ENCODE measurements at places on chromosomes 3 and 15.

DNA sequence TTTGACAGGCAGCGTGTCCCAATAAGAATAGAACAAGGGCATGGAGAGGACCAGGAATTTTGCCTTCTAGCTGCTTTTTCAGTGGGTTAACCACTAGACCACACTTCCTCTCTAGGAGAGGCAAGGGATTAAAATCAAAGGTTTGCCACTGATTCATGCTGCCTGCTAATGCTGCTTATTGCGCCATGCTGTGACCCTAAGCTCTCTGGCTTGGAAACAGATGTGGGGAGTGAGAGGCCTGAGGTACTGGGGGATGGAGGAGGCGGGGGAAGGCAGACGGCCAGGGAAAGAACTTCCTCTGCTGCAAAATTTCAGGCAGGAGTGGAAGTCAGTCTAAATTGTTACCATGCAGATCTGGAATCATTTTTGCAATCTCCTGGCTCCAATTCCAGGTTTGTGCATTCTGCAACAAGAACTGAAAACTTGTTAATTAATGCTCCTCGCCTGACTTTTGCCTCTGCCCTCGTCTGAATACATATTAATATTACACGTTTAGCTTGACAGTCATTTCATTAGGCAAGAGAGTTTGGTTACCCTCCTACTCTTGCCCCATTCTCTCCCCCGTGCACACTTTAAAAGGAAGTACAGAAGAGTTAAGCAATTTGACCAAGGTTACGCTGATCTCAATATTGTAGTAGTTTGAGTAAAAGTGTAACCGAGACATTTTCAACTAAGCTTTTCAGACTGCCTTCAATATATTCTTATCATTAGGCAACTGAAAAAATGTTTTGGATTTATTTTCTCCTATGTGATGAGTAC is 121.7 kb upstream of the SPRED1 start:
- DNase-seq = no peak

DNA sequence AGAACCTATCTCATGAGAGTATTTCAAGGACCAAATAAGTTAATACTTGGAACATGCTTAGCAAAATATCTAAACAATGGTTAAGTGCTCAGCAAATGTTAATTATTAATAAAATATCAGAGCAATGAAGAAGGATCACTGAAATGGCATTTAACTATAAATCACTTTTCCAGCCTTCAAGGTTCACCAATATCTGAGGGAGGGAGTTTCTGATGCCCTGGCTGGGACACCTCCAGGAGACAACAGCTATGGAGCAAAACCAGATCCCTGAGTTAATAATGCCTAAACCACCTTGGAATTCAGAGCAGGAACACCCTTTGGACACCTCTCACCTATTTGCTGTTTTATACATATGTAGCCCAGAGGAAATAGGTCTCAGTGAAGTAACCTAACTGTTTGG is 6.4 kb upstream of the FAM174B start:
- no peak for DNase-seq

DNA sequence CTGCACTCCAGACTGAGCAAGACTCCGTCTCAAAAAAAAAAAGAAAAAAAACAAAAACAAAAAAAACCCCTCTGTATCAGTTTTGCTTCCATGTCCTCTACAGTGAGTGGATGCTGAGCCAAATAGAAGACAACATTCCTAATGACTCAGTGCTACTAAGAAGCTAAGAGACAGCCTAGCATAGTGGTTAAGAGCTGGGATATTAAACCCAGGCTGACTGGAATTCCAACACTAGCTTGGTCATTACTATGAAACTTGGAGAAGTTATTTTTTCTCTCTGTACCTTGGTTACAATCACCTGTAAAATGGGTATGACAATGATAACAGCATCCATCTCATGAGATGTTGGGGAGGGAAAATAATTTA is 60.9 kb upstream of the PYGO1 start:
- DNase-seq = no peak

- DNase-seq = no peak
Measured at GRCh38 chr3:172040981-172041963, 1.9 kb downstream of the FNDC3B start.

DNA sequence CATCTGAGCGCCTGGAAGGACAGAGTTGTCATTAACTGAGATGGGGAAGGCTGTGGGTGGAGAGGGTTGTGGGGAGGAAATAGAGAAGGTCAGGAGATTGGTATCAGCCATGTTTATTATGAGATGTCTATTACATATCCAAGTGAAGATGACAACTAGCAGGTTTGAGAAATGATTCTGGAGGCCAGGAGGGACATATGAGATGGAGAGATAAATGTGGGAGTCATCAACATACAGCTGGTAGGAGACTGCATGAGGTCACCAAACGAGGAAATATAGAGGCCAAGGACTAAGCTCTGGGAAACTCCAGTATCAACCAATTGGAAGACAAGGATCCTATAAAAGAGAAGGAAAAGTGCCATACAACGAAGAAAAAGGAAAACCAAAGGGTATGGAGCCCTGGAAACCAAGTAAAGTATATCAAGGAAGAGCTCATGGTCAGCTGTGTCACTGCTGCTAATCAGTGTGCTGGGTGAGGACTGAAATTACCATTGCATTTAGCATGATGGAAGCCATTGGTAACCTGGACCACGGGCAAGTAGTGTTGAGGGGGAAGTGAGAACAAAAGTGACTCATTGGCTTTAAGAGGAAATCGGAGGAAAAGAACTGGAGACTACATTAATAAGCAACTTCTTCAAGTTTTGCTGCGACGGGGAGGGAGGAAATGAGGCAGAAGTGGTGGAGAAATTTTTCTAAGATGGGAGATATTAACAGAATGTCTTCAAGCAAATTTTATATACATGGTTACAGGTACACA is 14.0 kb upstream of the UACA start:
- DNase-seq = no peak

DNA sequence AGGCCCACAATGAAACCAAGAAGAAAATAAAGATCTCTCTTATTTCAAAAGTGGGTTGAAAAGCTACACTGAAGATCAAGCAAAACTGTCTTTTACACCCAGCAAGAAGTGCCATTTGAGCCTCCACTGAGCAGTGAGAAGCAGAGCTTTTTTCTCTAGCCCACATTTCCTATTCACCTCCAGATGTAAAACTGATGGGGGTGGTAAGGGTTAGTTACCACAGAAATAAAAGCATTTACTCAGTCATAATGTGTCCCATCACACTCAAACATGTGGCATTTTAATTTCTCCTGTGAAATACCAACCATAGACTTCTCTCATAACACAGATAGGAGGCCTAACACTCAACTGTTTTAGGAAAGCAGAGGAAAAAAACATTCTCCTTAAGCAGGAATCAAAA is 21.0 kb downstream of the IFT57 start:
- DNase-seq = no peak

- DNase-seq = no peak
Measured at GRCh38 chr3:170469151-170470062, 50.7 kb downstream of the CLDN11 start.

GRCh38 chr3:39000008-39000450 is 51.7 kb downstream of the SCN11A start:
- no peak for DNase-seq

GRCh38 chr3:55569033-55569599 is 82.0 kb upstream of the WNT5A start:
- no peak for DNase-seq

DNA sequence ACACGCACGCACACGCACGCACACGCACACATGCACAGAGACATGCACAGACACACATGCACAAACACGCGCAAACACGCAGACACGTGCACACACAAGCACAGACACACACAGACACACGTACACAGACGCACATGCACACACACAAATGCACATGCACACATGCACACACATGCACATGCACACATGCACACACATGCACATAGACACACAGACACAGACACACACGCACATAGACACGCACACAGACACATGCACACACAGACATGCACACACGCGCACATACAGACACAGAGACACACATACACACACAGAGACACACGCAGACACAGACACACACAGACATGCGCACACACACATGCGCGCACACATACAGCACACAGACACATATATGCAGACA is 26.4 kb upstream of the PIGZ start:
- DNase-seq = no peak

- DNase-seq = no peak
Measured at GRCh38 chr15:98233873-98234272, 273.4 kb downstream of the ARRDC4 start.

GRCh38 chr3:30864836-30865235 is 29.6 kb downstream of the GADL1 start:
- DNase-seq = no peak

DNA sequence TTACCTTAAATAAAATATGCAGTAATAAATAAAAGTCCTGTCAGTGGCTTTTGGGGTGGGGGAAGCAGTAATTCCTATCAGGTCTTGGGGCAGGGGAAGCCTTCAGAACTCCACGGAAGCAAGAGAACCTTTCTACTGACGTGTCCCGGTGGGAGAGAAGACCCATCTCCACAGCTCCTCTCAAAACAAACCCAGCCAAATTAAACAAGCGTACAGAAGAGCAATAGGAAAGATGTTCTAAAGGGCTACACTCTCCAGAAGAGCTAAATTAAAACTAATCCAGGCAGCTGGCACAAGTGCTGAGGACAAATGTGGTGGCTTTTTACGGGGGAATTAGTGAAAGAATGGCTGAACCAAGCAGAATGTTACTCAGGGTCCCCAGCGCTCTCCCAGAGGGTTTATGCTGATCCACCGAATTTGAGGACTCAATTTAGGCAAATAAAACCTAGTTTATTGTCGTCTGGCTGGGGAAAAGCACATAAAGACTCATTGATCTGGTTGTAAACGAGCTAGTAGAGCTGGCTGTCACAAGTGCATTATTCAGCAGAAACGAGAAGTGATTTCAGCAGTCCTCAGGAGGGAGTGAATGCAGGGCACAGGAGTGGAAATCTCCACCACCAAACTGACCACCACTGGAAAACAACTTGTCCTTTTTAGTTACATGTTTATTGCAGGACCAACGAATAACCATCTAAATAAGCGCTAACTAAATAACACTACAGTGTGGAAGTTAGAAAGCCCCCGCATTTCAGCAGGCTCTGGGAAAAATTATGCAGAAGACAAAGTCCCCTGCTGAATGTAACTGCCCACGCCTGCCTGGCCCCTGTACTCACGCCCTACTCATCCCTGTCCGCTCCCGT is 13.5 kb downstream of the BFSP2 start:
- DNase-seq = no peak

DNA sequence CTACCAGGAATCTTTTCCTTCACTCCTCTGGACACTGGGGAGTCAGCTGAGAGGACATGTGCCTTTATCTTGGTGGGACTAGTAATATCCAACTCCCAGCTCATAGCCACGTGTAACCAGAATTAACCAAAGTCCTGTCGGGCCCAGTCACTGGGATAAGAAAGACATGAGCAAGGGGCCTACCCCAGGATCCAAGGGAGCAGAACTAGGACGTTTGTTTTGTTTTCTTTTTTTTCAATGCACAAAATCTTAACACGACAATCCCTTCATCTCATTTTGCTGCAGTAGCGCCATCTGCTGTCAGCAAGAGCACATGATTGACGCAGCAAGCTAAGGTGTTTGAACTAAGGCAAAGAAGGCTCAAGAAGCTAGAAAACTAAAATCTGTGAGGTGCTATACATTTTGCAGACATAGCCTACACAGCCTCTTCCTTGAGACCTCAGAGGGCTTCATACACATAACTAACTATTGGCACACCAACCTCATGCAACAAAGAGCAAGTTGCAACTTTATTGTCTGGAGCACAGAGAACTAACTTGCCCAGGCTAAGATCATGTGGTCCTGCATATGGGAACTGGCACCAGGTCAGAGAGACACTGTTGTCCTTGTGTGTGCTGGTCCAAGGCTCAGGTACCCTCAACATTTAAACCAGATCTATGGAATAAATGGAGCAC is 43.6 kb downstream of the RLBP1 start:
- peak; percentile 33 for DNase-seq

DNA sequence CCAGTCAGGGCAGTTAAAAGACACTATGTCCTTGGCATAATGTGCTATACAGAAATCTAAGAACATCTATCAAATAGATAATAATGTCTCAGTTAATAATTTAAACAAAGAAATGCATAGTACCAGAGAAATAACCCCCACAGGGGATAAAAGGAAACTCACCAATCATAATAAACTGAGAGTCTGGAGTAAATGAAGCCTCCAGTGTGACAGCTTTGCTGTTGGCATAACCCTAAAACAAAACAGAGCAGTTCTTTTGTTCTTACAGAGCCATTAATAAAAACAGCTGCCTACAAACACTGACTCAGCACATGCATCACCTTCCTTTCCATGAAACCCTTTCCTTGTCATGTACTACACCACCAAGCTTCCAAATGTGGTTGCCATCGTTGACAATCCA is 13.5 kb downstream of the PPM1M start:
- no peak for DNase-seq

Measured in stimulated activated CD4-positive, alpha-beta T cell treated with anti-CD3 and anti-CD28 coated beads, Interleukin-15, amount 100 ng/mL, for 1 hour (primary cell).